Thyroid gland (tissue), 4 donors: ENCODE measurements at places on chromosomes 7 and 10. TPM values are rescaled to one million over a fixed set of nuclear protein-coding genes. Genes with fewer than 3 reads are reported as not detected.

GRCh38 chr7:155190688-155191087 lies 107.0 kb upstream of the INSIG1 start:
- no peak overlapping the region for H3K27ac ChIP-seq
- no peak overlapping the region for H3K4me3 ChIP-seq
- no peaks in the 10 kb centered on the region for H3K36me3 ChIP-seq
- peak; percentile 37 for DNase-seq
- H3K27me3 ChIP-seq = no peaks in the 10 kb centered on the region

The NME8 gene
- not detected for total RNA-seq

- H3K27ac ChIP-seq = no peak overlapping the region
- H3K36me3 ChIP-seq = no peaks in the 10 kb centered on the region
- H3K27me3 ChIP-seq = no peaks in the 10 kb centered on the region
- DNase-seq = no peak
- H3K4me1 ChIP-seq = peaks cover 21% of the 10 kb centered on the region
These were observed 149.4 kb downstream of the RNLS start for GRCh38 chr10:88433565-88434186.

DNA sequence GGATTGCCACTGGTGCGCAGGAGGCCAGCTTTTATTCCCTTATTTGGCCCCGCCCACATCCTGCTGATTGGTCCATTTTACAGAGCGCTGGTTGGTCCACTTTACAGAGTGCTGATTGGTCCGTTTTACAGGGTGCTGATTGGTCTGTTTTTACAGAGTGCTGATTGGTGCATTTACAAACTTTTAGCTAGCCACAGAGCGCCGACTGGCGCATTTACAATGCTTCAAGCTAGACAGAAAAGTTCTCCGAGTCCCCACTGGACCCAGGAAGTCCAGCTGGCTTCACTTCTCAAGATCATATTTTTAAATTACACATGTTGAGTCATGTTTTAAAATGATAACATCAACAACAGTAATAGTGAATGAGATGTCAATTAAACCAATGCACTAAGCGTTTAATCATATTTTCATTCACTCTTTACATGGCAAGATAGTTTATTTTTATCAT lies 128.3 kb downstream of the CUBN start:
- H3K4me1 ChIP-seq = peaks cover 60% of the 10 kb centered on the region
- H3K27ac ChIP-seq = peak overlapping the region; percentile 92
- H3K27me3 ChIP-seq = no peaks in the 10 kb centered on the region

The OR13A1 gene
- total RNA-seq = not detected

DNA sequence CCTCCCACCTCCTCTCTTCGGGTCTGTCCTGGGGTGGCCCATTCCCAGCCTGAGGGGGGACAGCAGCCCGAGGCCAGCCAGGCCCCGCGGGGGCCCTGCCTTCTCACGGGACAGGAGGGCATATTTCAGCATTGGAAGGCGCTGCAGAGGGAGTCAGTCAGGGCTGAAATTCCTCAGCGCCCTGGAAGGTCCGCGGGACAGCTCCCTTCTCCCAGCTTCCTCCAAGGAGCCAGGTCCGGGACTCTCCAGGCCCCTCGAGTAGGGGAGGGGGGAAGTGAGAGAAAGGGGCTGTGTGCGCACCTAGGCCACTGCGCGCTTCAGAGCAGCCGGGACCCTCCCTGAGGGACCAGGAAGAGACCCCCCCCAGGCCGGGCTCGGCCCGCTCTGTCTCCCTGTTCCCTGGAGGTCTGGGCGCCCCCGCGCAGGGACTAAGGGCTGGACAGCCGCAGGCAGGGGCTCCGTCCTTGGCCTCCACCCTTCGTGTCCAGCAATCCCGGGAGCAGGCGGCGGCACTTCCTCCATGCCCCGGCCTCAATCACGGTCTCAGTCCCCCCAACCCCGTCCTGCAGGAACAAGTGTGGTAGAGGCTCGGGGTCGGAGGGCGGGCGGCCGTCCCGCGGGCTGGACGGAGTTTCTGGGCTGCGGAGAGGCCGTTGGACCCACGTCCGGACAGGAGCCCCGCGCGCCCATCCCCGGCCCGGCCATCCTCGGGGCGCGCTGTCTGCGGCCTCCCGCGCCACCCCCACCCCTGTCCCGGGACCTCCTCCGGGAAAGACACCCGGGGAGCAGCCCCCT lies 6.0 kb upstream of the ELFN1 start:
- no peak for DNase-seq
- peak overlapping the region; percentile 29 for H3K4me3 ChIP-seq
- H3K36me3 ChIP-seq = no peaks in the 10 kb centered on the region

The A1CF gene
- total RNA-seq = not detected

GRCh38 chr10:132307823-132308586 lies at the start of gene STK32C:
TSS of gene STK32C (minus strand) at chr10:132307950. CDS start at chr10:132307833, 117 bp downstream.
- H3K36me3 ChIP-seq = no peaks in the 10 kb centered on the region
- H3K4me1 ChIP-seq = peaks cover 11% of the 10 kb centered on the region
- peak; percentile 89 for DNase-seq
- peak within 1 kb of the TSS; percentile 95 for H3K4me3 ChIP-seq

DNA sequence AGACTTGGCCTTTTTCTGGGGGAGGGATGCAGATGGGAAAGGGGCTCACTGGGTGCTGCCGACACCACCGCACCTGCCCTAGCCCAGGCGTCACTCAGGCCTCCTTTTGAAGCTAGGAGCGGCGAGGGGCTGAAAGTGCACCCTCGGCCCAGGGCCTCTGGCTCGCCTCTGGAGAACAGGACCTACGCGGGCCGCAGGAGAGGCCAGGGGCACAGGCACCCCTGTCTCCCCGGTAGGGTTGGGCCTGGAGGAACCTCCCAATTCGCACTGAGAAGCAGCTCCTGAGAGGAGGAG lies 46.5 kb upstream of the PRKAR1B start:
- H3K4me3 ChIP-seq = no peak overlapping the region
- no peaks in the 10 kb centered on the region for H3K27me3 ChIP-seq
- DNase-seq = no peak

GRCh38 chr10:119120413-119120867 lies 16.5 kb downstream of the DENND10 start:
- H3K4me1 ChIP-seq = no peaks in the 10 kb centered on the region
- no peaks in the 10 kb centered on the region for H3K27me3 ChIP-seq
- H3K27ac ChIP-seq = no peak overlapping the region
- DNase-seq = no peak
- peaks cover 33% of the 10 kb centered on the region for H3K36me3 ChIP-seq
